ENCODE measurements at places on chromosomes 5 and 9.

DNA sequence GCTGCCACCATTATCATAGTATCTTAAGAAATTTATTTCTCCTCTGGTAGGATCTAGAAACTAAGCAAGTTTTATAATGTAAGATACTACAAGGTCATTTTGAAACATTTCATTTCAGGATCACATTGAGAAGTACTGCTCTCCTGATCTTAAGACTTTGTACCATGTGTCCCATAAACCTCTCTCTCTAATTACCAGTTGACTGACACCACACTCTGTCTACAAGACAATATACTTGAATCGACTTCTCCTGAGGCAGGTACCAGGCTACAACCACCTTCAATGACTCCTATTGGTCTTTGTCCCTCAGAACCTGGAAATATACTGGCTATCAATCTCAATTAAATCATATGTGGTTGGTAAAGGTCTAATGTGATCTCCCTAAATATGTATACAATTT lies 597.0 kb downstream of the PTPRD start:
- no peak for DNase-seq

DNA sequence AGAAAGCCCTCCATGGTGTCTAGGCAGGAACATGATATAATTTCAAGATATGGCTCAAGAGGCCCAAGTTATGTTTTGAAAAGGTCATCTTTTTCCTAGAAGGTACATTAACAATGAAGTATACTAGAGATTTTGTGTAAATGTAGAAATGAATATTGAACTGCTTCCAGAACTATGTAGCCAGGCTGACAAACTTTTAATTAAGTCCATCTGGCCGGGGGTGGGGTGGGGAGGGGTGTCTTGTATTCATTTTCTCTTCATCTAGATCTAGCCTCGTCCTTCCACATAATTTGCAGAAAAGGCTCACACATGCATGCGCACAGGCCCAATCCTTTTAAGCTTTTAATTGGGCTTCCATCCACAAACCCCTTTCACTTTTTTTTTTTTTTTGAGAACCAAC lies 323.3 kb downstream of the ARL15 start:
- no peak for DNase-seq

GRCh38 chr9:81825846-81826516 lies 102.2 kb upstream of the SPATA31D4 start:
- no peak for DNase-seq

DNA sequence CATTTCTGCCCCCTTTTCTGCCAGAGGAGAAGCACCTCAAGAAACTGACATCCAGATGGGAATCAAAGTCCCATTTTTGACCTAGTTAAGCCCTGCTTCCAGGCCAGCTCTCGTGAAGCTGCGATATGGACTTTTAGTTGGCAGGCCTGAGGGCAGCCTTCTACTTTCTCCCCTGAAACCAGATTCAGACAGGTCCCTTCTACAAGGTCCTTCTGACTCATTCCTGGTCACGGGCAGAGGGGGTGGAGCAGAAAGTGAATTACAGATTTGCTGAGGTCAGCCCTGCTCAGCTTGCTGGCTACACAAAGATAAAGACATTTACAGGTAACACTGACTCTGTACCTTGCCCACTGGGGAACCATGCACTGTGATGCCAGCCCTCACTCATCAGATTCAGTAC lies 52.8 kb upstream of the TUT7 start:
- DNase-seq = no peak

DNA sequence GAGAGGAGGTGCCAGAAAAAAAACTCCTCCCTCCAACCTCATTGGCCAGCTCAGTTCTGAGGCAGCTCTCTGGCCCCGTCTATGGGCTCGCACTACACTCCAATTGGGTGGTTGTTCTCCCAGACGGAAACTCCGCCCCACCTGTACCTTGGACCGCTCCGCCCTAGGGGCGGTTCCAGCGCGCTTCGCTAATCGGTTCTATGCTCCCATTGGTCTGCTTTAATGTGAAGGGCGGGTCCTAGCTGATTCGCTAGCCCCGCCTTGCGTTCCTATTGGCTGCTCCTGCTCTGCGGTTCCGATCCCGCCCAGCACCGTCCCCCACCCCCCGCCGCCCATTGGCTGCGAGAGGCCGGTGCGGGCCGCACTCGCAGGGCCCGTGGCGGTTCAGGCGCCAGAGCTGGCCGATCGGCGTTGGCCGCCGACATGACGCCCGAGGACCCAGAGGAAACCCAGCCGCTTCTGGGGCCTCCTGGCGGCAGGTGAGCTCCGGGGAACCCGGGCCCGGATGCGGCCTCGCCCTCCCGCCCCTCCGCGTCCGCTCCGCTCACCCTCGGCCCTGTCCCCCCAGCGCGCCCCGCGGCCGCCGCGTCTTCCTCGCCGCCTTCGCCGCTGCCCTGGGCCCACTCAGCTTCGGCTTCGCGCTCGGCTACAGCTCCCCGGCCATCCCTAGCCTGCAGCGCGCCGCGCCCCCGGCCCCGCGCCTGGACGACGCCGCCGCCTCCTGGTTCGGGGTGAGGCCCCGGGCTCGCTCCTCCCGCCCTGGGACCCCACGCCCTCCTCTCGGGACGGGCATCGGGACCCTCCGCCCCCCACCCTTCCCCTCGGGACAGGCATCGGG lies at the start of gene SLC2A8:
TSS of gene SLC2A8 (plus strand) at position 362 of the 838 bp plus-strand sequence. CDS start at position 424, 62 bp downstream.
- DNase-seq = peak; percentile 99

DNA sequence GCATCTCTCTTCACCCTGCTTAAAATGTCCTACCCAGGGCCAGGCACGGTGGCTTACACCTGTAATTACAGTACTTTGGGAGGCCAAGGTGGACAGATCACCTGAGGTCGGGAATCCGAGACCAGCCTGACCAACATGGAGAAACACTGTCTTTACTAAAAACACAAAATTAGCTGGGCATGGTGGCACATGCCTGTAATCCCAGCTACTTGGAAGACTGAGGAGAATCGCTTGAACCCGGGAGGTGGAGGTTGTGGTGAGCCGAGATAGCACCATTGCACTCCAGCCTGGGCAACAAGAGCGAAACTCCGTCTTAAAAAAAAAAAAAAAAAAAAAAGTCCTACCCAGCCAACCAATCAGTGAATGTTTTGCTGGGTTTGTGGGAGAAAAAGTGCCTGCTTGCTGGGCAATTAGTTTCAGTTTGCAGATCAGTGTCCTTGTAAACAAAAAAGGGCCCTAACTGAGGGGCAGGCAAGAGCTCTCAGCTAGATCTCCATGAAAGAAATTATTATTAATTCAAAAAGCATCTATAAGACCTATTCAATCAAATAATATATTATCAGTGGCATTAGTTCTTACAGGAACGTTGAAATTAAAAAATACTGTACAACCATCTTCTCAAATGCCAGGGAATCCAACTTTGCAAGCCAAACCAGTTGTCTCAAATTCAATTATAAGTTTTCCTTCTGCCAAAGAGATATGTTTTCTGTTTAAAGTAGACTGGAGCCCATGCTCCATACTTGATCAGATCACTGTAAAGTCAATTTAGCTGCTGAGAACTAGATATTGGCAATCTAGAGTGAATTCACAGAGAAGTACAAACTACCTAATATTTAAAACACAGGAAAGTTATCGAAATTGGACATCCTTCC lies 3.9 kb downstream of the MEGF9 start:
- no peak for DNase-seq

DNA sequence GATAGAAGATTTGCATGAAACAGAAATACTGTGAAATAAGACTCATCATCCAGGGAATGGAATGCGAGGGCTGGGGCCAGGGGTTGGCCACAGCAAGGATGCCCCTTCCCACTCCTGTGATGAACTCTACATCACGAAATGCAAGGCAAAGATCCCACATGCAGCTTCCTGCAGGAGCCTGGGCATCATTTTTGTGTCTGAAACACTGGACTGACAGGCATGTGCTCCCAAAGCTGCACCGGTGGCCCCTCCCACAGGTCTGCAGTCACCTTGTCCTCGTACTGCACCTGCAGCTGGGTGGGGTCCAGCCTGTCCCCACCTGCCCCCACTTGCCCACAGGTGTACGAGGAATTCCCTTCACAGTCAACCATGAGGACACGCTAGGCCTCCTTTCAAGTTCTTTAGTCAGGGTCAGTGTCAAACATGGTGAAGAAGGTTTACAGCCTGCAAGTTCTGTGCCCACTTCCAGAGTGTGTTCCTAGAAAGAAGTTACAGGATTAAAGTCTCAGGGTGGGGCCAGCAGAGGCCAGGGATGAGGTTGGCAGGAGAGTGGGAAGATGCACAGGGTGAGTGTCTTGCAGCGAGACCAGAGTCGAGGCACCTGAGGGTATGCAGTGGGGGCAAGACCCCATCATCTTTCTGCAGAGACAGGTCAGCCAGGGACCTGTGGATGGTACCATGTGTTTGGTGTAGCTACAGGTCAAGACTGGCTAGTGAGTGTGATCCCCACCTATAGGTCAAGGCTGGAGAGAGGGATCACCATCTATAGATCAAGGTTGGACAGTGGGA lies 155.0 kb upstream of the IRX2 start:
- DNase-seq = no peak

- peak; percentile 83 for DNase-seq
Measured at GRCh38 chr5:100676817-100677631, 141.8 kb downstream of the FAM174A start.

GRCh38 chr9:77917800-77918199 lies 113.8 kb downstream of the GNAQ start:
- no peak for DNase-seq

DNA sequence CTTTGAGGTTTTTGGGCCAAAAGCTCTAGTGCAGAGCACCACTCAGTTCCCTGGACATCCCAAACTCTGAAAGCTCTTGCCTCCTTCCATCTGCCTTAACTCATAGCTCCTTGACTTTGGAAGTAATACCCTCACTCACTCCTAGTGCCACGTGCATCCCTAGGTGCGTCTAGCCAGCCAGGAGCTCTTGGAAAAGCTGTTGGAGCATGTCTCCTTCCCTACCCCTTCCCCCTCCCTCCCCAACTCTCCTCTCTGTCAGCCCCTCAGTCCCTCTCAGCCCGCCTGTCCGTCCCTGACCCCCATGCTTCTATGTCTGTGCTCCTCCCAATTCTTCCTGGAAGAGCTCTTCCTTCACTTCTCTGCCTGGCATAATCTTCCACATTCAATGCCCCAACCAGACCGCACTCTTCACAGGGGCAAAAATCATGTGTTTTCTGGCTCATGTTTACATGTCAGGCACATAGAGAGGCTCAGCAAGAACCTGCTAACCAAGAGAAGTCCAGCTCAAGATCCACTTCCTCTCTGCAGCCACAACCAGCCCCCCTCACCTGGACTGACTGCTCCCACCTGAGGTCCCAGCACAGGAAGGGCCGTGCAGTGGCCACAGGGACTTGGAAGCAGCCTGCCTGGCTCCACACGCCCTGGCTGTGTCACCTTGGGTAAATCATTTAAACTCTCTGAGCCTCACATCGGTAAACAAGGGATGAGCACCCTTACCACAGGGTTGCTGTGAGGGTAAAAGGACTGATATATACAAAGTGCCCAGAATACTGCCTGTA lies 58.4 kb downstream of the WHRN start:
- no peak for DNase-seq

Data from SHP77 (cell line).